ENCODE measurements at places on chromosomes 2 and 18.

DNA sequence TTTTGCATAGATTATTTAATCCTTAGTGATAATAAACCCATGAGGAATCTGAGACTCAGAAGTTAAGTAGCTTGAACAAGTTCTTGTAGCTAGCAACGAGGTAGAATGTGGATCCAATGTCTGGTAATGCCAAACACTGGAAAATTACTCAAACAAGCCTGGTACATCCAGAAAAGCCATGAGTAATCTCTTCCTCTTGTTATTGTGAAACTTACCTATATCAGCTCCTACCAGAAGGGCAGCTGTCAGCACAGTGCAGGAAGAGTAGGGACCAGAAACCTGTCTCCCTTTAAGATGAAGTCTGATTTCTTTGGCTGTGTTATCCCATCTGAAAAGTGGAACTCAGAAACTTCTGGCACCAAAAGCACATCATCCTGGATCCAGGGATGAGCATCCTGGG lies 7.7 kb upstream of the SERPINB8 start:
- peak; percentile 55 for DNase-seq

DNA sequence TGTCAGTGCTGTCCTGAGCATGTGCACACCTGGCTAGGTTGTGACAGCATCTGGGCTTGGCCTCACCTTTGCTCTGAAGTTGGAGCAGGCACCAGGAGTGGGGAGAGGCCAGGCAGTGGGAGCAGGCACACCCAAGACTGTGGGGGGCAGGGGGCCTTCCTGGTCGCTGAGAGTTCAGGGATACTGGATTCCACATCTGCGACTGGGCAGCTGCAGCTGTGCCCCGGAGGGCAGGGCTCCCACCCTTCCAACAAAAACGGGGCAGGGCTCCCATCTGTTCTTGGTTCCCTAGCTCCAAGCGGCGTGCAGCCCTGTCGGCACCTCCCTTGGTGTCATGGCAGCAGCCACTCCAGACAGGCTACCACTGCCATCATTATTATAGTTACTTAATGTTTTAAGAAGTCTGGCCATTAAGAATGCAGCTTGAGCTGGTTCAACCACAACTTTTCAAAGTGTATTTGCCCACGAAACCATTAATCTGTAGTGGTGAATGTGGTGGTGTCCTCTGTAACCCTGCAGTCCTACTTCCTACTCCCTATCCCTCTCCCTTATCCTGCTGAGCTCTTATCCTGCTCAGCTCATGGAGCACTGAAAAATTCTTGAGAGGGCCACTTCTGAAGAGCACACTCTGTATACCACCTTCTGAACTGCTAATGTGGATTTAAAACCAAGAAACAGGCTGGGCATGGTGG lies 48.0 kb upstream of the RAB1A start:
- DNase-seq = peak; percentile 45

- DNase-seq = no peak
Measured at GRCh38 chr2:65688141-65688886, 255.9 kb upstream of the SPRED2 start.

GRCh38 chr2:62184512-62185230 lies 11.2 kb upstream of the B3GNT2 start:
- no peak for DNase-seq

GRCh38 chr18:59990121-59990823 lies 90.5 kb downstream of the PMAIP1 start:
- DNase-seq = no peak

- no peak for DNase-seq
Measured at GRCh38 chr2:96265349-96265839, 403 bp downstream of the TMEM127 start.

DNA sequence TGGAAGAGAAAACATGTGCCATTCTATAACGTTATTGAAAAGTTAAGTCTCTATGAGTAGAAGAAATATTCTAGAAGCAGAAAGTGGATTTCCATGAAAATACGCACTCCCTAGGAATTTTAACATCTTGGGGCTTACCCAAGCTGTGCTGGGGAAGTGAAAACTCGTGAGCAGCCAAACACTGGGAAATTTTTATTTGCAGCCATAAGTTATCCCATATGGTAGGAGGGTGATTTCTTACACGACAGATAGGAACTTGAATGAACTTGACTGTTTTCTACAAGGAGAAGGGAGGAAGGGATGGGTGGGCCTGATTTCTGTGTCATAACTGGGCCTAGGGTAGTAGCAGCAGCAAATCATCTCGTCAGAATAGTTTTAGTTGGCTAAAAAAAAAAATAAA lies 272.6 kb downstream of the ETAA1 start:
- DNase-seq = no peak
